ENCODE measurements at places on chromosomes 6 and 20.
A peak's percentile ranks its signal among the peaks of the same experiment; 100 is the strongest.

DNA sequence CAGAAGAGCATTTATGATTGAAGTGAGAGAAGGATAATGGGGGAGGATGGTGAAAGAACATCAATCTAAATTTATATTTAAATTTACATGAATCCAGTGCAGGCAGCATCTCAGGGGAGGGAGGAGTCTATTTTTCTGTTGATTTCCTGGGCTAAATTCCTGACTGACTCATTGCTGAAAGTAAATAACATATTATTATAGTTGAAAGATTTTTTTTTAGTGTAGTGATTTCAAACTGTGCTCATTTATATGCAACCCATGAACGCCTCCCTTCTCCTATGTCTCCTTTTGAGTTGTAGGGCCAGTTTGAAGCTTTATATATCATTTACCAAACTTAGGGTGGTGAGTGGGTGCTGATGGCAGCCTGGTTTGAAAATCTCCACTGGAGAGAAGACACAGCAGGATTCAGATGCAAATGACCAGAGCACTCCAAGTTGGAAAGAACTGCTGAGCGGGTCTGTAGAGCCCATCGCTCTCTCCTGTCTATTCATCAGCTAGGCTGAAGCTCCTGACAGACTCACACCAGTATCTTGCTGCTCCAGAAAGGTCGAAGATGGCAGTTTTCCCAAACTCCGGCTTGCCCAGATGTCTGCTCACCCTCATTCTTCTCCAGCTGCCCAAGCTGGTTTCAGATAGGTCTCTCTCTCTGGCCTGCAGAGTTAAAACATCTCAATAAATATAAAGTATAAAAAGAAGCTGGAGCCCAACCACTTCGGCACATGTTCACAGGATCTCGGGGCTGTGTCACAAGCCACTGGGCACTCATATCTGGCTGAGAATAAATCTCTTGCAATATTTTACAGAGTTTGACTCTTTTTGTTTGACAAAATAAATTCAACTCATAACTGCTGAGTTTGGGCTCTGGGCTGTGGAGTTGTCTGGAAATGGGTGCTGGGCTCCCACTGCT, 18.3 kb downstream of the BTN2A1 start:
- no peak for DNase-seq

DNA sequence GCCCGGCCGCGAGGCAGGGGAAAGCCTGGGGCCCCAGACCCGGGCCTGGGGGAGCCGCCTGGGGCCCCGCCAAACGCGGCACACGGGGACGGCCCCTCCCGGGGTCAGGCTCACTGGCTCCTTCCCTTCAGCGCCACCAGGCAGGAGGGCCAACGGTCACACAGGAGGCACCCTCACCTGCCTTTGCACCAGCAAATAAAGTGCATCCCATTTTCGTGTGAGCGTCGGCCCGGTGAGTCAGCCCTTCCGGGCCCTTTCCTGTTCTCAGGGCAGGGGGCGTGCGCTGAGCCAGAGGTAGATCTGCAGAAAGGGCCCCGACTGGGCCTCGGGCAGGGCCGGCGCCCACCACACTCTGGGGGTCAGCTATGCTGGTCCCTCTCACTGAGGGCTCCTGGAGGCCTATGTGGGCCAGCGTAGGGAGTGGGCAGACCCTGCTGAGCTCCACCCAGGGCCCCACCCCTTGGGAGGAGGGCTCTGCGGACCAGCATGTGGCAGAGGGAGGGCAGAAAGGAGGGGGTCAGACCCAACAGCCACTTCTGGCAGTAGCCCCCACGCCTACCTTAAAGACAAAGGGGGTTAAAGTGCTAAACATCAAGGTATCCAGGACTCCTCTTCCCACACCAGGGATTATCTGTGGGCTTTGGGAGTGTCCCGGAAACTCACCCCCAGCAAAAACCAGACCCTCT, 931 bp upstream of the UCKL1 start:
- DNase-seq, result peak; percentile 73

GRCh38 chr6:34223381-34223955, 13.2 kb upstream of the HMGA1 start:
- DNase-seq, result no peak

DNA sequence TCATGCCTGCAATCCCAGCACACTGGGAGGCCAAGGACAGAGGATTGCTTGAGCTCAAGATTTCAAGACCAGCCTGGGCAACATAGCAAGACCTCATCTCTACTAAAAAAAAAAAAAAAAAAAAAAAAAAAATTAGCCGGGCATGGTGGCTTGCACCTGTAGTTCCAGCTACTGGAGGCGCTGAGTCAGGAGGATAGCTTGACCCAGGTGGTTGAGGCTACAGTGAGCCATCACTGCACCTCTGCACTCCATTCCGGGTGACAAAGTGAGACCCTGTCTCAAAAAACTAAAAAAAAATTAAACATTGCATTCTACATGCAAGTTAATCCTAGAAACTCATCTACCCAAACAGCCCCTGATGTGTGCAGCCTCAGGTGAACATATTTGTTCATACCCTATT, 7.3 kb upstream of the TRAM2 start:
- no peak for DNase-seq

DNA sequence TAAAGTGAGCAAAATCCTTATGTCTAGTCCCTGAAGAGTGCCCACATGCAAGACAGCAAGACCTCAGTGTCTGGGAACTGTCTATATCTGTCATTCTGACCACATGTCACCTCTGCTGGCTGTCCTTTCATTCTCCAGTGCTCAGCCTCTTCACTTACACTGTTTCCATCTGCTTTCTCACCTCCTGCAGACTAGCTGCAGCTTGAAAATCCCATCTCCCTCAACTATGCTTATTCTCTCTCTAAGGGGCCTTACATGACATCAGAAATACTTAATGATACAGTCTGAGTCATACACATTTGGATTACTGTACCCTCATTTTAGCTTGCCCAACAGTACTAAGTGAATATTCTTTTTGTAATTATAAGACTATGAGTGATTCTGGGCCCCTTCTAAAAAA, 587.8 kb downstream of the EPM2A start:
- no peak for DNase-seq

DNA sequence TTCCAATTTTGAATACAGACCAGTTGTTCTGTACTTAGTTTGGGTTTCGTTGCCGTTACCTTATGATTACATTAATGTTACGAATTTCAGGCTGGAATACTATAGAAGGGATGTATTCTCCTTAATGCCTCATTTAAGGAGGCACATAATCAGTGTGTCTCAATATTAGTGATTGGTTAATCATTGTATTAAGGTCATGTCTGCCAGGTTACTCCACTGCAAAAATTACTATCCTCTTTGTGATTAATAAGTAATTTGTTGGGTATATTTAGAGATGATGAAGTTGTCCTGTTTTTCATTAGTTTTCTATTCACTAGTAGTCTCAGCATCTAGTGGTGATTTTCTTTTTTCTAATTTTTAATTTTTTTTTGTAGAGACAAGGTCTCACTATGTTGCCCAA, 66.3 kb downstream of the CBFA2T2 start:
- no peak for DNase-seq

DNA sequence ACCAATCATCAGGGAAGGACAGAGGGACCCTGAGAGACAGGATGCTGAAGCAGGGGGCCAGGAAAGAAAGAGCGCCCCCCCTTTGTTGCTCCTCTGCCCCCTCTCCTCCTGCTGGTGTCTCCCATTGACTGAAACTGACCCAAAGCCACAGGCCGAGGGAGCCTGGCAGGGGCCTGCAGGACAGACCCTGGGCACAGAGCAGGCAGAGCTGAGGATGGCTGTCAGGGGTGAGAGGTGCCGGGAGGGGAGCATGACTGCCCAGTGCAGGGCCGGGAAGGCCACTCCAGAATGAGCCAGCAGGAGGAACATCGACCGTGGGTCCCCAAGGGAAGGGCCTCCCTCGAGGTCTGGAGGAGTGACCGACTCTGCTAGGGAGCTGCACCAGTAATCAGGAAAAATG, 427.8 kb downstream of the PREX1 start:
- DNase-seq, result no peak

DNA sequence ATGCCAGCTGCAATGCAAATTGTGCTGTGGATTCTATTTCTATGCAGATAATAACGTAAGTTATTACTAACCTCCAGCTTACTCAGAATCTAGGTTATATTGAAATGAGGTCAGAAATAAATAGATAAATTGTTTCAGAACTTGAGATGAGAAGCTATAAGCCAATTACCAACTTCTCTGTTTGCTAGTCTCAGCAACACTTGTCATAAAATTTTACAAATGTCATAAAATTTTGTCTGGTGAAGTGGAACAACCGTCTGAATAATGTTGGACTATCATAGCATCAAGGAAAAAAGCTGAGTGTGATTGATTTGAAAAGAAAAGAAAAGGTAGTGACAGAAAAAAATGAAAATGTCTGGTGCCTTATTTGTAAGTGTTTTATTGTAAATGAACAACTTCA, 36.7 kb downstream of the COL9A1 start:
- no peak for DNase-seq

- DNase-seq, result no peak
These were observed 7.7 kb upstream of the ZKSCAN8 start for GRCh38 chr6:28134015-28134414.

DNA sequence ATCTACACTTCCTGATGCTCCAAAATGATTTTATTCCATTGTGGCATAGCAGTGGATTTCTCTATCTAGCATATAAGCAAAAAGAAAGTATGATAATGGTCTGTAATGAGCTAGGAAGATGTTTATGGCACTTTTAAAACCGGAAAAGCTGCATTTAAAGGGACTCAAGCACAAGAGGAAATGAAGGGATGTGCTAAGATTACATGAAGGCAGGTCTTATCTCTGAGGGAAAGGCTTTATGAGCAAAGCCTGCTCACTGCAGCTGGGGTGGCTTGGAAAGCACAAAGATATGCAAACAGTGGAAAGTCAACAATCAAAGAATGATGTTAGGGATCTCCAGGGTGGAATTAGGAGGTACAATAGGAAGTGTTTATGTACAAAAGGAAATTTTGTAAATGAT, 138.2 kb downstream of the TENT5A start:
- DNase-seq, result no peak

DNA sequence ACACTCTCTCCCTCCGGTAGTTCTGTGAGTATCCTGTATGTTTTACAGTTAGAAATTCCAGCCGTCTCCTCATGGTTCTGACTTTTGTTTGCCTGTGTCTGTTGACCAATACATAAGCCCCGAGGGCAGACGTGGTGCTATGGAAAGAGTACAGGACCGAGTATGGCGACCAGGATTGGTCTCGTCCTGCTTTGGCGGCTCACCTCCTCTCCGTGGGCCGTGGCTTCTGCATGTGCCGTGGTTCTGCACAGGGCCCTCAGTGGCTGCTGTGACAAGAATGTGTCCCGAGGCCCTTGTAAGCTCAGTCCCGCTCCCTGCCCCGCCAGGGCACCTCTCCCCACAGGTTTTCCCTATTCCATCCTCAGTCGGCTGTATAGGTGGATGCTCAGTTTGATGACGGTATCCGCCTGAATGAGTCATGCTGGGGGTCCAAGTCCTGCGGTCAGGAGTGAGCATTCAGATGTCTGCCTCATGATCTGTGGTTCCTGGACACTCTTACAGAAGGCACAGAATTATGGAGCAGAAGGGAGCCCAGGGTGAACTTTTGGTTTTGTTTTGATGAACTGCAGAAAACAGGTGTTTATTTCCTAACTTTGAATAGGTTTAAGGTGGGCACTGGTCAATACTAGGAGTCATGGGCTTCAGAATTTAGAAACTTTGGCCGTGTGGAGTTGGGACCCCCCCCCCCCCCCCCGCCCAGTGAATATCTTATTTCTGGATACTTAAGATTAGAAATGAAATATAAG, 1.2 kb downstream of the ARFGAP1 start:
- no peak for DNase-seq

DNA sequence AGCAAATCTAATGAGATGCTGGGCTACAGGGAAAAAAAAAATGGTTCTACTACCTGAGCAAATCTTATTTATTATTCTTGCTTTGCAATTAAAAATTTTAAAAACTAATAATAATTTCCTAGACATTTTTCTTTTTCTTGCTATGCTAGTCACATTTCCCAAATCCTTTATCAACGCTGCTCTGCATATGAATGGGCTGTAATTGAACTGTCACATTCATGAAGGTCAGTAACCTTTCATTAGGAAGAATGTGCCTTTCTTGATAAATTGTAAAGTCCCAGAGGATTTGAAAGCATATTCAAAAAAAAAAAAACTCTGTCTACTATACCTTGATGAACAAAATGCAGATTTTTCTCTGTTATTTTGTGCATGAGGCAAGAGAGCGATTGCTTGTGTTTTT, 538.7 kb upstream of the ID4 start:
- no peak for DNase-seq

DNA sequence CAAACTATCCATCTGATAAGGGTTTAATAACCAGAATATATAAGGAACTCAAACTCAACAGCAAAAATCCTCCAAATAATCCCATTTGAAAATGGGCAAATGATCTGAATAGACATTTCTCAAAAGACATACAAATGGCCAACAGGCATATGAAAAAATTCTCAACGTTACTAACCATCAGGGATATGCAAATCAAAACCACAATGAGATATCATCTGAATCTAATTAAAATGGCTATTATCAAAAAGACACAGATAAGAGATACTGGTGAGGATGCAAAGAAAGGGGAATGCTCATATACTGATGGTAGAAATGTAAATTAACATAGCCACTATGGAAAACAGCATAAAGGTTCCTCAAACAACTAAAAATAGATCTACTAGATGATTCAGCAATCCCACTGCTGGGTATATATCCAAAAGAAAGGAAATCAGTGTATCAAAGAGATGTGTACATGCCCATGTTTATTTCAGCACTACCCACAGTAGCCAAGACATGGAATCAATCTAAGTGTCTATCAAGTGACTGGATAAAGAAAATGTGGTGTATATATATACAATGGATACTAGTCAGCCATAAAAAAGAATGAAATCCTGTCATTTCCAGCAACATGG, 6.1 kb upstream of the BRD2 start:
- no peak for DNase-seq

DNA sequence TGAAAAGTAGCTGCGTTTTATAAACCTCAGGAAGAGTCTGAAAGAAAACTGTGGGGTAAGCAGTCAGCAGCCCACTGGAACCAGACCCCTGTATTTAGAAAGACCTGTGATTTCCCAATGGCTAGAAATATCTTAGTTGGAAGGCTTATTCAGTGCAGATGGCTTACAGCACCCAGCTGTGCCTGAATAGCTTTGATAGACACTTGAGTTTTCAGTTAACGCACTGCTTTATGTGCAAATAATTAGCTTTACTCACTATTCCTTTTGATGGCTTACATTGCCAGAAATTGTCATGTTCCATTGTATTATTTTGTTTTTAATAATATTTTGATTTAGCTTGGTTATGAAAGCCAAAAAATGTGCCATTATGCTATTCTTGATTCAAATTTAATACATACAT, 465.3 kb upstream of the SYNCRIP start:
- DNase-seq, result no peak

GRCh38 chr6:6001443-6001842, 5.3 kb downstream of the NRN1 start:
- DNase-seq, result no peak

GRCh38 chr20:1887321-1887720, 7.9 kb upstream of the SIRPA start:
- DNase-seq, result no peak

DNA sequence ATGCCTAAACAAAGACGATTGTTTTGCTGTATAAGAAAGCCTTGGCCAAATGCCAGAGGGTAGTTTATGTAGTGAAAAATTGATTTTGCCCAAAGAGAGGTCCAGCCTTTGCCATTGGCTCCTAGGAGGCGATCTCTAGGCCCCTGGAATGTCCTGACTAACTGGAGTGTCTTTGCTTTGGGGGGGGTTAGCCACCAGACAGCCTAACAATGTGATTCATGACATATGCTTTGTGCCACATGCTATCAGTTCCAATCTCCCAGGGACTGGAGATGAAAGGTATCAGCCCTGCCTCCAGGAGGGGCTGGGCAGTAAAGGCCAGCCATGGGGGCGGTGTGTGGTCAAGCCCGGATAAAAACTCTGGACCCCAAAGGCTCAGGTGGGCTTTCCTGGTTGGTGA, 32.7 kb upstream of the TUBB2A start:
- DNase-seq, result no peak

- no peak for DNase-seq
These were observed 39.8 kb upstream of the KIF25 start for GRCh38 chr6:167957626-167958025.
